ENCODE measurements at places on chromosomes 2 and 18. TPM values are rescaled to one million over a fixed set of nuclear protein-coding genes. Genes with fewer than 3 reads are reported as not detected.

- DNase-seq: no peak
Observed at GRCh38 chr2:231146665-231147064, 21.8 kb upstream of the HTR2B start.

- peak; percentile 47 for DNase-seq
Observed at GRCh38 chr2:168246483-168247340, 683 bp downstream of the STK39 start.

- DNase-seq: no peak
Observed at GRCh38 chr2:3460831-3461800, 58.2 kb downstream of the ADI1 start.

DNA sequence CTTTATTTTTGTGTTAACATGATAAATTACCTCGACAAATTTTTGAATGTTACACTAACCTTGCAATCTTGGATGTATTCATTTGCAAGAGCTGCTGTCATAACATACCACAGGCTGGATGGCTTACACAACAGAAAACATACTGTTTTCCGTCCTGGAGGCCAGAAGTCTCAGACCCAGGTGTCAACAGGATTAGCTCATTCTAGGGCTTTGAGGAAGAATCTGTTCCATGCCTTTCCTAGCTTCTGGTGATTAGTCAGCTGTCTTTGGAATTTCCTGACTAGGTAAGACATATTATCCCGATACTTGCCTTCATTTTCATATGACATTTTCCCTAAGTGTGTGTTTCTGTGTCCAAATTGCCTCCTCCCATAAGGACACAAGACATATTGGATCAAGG is 188.6 kb upstream of the CDH19 start:
- DNase-seq: no peak

- DNase-seq: no peak
Observed at GRCh38 chr2:18517386-18517785, 43.1 kb downstream of the RDH14 start.

GRCh38 chr2:27185331-27186026 is 26.4 kb upstream of the ATRAID start:
- DNase-seq: no peak

- no peak for DNase-seq
Observed at GRCh38 chr2:66682476-66682875, 247.6 kb downstream of the MEIS1 start.

DNA sequence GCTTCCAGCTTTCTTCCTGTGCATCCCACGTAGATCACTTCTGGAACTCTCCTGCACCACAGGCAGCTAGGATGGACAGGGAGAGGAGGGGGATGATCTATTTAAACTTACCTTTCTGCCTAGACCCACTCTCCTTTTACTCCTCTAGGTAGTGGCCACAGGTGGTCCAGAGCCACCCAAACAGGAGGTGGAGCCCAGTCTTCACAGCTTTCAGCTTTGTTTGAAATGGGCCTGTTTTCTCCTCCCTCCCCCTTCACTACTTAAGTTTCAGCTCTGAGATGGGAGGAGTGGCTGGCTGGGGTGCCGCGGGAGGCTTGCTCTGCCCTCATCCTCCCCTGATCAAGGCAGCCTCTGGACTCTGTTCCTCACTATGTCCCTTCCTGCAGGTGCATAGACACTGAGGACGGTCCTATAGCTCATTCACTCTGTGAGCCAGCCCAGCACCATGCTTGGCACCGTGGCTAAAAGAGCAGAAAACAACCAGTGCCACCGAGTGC is 12.6 kb upstream of the CELF4 start:
- DNase-seq: no peak

GRCh38 chr2:206518997-206519396 is 75.7 kb downstream of the ADAM23 start:
- DNase-seq: no peak

DNA sequence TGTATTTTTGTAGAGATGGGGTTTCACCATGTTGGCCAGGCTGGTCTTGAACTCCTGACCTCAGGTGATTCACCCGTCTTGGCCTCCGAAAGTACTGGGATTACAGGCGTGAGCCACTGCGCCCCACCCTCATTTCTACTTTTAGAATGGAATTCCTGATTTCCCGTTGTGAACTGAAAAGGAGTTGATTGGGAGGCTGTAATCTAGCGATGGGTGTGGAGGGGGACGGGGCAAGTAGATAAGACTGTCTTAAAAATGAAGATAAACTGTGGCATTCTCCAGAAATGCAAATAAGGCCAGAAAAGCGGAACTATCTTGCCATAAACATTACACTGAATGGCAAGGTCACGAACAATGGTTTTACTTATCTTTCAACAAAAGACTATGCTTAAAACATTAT is 135.4 kb downstream of the TRIB2 start:
- no peak for DNase-seq

DNA sequence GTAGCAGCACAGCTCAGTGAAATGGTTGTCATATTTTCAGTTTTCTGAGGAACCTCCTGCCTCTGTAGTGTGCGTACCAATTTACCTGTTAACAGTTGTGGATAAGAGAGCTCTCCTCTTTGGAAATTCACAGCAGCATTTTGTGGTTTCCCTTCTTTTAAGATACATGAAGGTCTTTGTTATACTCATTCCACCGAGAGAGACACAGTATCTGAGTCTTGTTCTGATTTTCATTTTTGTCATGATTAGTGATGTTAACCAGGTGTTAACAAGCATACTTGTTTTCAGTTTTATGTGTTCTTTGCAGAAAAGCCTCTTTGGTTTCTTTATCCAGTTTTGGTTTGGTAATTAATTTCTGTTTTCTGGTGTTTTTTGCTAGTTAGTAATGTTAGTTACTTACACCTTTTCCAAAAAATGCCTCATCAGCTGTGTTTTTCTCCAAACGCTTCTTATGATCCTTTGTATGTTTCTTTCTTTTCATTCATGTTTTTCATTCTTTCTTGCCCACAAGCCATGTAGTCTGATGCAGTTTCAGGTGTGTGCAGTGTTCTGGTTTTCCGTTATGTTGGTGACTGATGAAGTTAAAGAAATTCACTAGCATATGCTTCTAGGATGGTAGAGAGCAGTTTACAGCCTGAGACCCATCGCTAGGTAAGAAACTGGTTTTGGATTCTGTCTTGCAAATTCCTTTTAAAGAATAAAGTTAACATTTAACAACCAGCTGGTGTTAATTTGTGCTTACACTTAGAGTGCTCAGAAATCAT is 30.1 kb downstream of the CCDC74A start:
- no peak for DNase-seq

DNA sequence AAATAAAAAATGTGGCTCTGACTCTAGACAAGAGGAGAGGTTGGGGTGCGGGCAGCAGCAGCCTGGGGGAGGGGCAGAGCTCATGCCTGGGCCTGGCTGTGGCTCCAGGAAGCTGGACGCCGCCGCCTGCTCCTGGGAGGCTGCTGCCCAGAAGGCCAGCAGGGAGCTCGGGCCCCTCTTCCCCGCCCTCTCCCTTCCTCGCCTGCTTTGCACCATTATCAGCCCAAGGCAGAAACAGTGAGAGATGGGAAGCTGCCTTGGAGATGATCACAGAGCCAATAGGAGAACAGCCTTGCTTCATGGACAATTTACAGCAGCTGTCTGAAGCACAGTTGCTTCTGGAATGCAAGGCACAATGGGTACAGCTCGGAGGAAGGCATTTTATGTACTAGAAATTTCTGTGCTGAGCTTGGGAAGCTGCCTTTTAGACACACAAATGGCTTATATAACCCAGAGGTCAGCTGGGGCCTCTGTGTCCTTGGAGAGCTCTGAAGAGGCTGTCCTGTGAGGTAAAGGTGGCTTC is 55.3 kb upstream of the AFF3 start:
- peak; percentile 55 for DNase-seq

POTEC gene
- not detected for total RNA-seq

CERKL gene
- total RNA-seq: 0.23 TPM

CXCR2 gene
- not detected for total RNA-seq

SAG gene
- total RNA-seq: not detected

LTBP1 gene
- total RNA-seq: 30.2 TPM

SCN3A gene
- total RNA-seq: 3.7 TPM

PSD4 gene
- 2.4 TPM for total RNA-seq

FAM168B gene
- total RNA-seq: 154 TPM

MYL12B gene
- total RNA-seq: 89.6 TPM

SKOR2 gene
- 1.4 TPM for total RNA-seq

MYO7B gene
- 0.28 TPM for total RNA-seq

All from neural crest cell (in vitro differentiated cells).